HAP-1 (cell line): ENCODE measurements at places on chromosomes 6 and 20.

DNA sequence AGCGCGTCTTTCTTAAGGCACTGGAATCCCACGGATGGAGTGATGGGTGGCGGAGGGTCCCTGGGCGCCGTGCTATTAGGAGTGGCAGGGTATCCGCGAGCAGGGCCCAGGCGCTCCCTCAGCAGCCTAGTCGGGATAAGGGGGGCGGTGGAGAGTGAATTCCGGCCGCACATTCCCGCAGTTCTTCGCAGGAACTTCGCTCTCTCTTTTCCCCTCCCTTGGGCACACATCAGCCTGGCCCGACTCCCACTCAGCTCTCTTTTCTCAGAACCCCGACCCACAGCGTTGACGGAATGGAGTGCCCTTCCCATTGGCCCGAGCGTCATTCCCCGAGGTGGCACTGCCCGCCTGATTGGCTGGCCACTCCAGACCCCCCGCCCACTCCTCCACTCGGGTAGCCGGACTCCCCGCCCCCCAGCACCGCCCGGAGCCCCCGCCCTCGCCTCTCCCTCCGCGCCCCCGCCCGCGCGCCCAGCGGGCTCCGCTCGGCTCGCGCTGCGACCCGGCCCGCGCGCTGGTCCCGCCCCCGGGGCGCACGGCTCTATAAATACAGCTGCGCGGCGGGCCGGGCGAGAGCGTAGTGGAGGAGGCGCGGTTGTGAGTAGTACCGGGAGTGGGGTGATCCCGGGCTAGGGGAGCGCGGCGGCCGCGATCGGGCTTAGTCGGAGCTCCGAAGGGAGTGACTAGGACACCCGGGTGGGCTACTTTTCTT lies at the start of gene ID4:
ID4 (plus strand) TSS at position 572 of the 712 bp plus-strand sequence. CDS start 385 bp downstream, outside the sequence.
- no peak for DNase-seq

GRCh38 chr20:1377341-1377871 lies 15.4 kb downstream of the FKBP1A start:
- no peak for DNase-seq

GRCh38 chr20:62984666-62985443 lies 21.9 kb downstream of the BHLHE23 start:
- DNase-seq = peak; percentile 31

GRCh38 chr6:148116001-148116400 lies 226.6 kb upstream of the SASH1 start:
- no peak for DNase-seq

DNA sequence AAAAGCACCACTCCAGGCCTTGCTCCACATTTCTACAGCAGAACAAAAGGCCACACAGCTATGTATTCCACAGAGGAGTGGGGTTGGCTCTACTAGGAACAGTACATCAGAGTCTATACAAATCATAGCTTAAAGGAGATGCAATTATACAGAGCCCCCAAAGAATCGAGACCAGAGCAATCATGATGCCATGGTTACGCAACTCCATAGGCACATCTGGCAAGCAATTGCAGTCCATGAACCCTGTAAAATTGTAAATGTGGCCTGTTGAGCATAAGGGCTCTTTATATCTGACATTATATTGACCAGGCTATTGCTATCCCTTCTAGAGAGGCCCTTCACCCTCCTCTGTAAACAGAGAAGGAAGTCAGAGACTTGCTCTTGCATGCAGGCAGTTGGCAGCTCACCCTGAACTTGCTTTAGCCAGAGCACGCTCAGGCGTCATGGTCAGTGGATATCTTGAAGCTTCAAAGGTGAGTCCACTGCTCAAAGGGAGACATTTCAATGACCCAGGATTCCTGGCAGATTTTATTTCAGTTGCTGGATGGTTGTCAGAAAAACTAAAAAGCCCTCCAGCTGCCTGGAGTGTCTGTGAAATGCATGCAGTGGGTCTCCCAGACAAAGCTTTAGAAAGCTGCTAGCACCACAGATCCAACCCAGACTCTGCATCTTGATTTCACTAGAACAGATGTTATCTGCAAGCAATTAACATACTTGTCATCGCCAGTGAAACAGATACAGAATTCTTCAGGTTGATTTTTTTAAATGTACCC lies 357.2 kb downstream of the CENPW start:
- no peak for DNase-seq

DNA sequence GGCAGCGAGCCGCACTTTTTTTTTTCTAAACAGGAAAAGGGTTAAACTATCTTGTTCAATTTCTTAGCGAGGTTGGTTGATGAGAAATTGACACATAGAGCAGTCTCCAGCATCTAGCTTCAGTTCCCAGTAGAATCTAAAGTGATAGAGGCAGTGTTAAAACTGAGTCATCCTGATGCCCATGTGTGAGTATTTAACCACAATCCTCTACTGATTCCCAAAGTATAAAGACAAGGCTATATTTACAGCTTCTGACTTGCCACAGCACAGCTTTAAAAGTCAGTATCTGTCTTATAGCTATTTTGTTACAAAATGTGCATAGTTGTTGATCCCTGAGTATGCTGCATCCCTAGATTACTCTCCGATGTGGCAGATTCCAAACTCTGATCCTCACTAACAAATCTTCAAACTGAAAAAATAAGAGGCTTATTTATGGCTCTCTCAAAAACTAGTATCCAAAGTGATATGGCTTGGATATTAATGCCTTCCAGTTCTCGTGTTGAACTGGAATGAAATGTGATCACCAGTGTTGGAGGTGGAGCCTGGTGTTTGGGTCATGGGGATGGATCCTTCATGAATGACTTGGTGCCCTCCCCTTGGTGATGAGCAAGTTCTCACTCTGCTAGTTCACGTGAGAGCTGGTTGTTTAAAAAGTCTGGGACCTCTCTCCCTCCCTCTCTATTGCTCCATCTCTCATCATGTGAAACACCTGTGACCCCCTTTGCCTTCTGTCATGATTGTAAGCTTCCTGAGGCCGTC lies 13.1 kb upstream of the POPDC3 start:
- no peak for DNase-seq
